ENCODE measurements at places on chromosomes 16 and 17.

- DNase-seq = no peak
Observed at GRCh38 chr17:32514606-32515005, 27.8 kb downstream of the CDK5R1 start.

GRCh38 chr17:1096215-1096614 lies 83.6 kb downstream of the ABR start:
- no peak for DNase-seq

- no peak for DNase-seq
Observed at GRCh38 chr16:79347277-79347676, 253.3 kb downstream of the MAF start.

DNA sequence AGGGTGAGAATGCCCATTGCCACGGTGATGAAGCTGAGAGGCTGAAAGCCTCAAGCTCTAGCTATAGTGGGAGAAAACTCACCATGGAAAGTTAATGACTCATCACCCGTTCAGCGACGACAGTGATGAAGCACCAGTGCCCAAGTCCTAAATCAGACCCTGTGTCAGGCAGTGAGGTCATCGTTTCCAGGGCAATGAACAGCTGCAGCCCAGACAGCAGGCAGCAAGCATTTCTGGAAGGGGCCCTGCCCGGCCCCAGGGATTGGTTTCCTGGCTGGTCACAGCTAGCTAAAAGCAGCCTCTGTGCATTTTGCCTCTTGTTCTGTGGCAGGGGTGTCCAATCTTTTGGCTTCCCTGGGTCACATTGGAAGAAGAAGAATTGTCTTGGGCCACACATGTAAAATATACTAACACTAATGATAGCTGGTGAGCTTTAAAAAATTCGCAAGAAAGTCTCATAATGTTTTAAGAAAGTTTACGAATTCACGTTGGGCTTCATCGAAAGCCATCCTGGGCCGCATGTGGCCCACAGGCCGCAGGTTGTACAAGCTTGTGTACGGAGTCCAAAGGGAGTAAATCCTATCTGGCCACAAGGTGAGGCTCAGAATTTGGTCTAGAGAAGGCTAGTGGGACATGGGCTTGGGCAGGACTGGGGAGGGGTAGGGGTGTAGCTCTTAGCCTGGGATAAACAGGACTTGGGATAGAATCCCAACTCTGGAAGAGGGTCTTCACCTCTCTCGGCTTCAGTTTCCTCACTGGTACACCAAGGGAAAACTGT lies 40.6 kb downstream of the MIS12 start:
- DNase-seq = peak; percentile 98

DNA sequence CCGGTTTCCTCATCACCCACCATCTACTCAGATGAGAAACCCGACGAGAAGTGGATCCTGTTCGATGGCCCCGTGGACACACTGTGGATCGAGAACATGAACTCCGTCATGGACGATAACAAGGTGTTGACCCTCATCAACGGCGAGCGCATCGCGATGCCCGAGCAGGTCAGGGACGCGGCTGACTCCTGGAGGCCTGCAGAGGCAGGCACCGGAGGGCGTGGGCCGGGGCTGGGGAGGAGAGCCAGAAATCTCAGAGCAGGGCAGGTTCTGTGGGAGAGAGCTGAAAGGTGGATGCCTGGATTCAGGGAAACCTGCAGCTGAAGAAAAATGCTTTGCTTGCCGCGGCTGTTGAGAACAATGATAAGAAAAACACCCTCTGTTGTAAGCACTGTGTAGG lies 47.2 kb upstream of the KDM6B start:
- DNase-seq = no peak

- no peak for DNase-seq
Observed at GRCh38 chr17:28549236-28550132, 2.9 kb downstream of the UNC119 start.

GRCh38 chr17:58492238-58493121 lies 4.3 kb upstream of the HSF5 start:
- DNase-seq = no peak

DNA sequence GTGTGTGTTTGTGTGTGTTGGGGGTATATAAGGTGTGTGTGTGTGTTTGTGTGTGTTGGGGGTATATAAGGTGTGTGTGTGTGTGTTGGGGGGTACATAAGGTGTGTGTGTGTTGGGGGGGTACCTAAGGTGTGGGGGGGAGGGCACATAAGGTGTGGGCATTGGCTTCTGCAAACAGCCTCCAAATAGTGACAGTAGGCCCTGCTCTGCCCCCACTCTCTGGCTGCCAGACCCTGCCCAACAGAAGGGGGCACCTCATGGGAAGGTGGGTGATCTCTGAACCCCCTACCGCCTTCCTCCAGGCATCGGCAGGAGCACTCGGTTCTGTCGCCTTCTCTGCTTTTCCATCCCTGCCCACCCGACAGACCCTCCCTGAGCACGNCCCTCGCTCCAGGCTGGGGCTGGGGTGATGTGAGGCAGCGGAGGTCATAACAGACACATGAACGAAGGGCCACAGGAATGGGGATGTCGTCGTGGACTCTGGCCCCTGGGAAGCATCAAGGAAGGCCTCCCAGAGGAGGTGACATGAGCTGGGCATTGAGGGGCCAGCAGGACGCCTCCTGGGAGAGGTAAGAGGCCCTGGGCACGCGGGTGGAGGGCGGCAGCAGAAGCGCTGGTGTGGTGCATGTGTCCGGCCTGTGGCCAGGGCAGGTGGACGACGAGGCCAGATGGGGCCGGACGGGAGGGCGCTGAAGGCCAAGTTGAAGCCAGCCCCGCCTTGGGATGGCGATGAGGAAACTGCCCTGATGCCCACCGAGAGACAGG lies 136.6 kb upstream of the RPH3AL start:
- DNase-seq = peak; percentile 57

- peak; percentile 95 for DNase-seq
Observed at GRCh38 chr17:45123930-45124796, 8.2 kb downstream of the PLCD3 start.

DNA sequence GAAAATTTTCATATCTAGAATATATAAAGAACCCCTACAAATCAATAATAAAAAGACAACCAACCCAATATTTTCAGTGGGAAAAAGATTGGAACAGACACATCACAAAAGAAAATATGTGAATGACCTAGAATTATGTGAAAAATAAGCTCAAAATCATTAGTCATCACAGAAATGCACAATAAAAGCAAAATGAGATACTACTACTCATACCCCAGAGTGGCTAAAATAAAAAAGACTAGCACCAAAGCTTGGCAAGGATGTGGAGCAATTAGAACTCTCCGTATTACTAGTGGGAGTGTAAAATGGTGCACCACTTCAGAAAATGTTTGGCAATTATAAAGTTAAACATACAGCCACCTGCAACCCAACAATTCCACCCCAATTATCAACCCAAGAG lies 48.0 kb upstream of the CDH5 start:
- no peak for DNase-seq

GRCh38 chr17:72953621-72954020 lies 138.9 kb downstream of the SLC39A11 start:
- DNase-seq = peak; percentile 35

GRCh38 chr17:17928398-17929287 lies 43.6 kb downstream of the TOM1L2 start:
- no peak for DNase-seq

GRCh38 chr17:20012017-20012536 lies 2.9 kb downstream of the SPECC1 start:
- no peak for DNase-seq

GRCh38 chr16:69396187-69397061 lies 10.6 kb upstream of the TERF2 start:
- peak; percentile 95 for DNase-seq

DNA sequence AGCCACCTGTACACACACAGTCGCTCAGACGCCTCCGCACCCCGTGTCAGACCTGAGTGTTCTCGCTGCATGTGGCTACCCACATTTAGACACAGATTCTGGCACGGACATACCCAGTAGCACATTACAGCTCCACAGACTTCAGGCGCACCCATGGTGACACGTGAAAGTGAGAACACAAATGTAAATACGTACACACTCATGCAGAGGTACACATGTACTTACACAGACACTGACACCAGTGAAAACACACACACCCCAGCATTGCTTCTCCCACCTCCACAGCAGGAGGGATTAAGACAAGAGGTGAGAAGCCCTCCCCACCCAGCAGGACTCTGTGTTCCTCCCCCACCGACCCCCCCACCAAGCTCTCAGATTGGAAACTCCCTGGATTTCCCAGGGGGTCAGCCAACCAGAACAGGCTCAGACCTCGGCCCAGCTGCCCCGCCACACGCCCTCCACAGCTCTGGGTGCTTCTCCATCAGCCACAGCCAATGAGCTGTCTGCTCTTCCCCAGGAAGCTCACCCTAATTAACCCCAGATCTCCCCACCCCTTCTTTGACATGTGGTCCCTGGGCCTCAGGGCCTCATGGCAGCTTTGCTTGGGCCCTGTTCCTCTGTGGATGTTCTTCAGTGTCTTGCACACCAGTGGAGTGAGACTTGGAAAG lies 5.3 kb upstream of the FOXN1 start:
- DNase-seq = no peak

DNA sequence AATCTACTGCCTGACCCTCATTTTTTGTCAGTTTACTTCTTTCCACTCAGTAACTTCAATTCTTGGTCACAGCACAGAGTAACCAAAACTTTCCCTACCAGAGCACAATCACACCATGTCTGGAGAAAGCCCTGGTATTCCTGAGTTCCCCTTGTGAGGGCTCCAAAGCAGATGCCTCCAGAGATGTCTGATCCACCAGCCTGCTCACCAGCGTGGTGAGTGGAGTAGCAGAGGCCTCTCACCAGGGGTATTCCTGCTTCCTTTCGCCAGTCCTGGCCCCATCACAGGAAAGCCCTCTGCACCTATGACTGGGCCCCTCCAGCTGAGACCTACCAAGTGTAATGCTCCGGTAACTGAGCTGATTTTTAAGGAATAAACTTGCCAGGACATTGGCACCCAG lies 205.4 kb upstream of the HS3ST3A1 start:
- no peak for DNase-seq

DNA sequence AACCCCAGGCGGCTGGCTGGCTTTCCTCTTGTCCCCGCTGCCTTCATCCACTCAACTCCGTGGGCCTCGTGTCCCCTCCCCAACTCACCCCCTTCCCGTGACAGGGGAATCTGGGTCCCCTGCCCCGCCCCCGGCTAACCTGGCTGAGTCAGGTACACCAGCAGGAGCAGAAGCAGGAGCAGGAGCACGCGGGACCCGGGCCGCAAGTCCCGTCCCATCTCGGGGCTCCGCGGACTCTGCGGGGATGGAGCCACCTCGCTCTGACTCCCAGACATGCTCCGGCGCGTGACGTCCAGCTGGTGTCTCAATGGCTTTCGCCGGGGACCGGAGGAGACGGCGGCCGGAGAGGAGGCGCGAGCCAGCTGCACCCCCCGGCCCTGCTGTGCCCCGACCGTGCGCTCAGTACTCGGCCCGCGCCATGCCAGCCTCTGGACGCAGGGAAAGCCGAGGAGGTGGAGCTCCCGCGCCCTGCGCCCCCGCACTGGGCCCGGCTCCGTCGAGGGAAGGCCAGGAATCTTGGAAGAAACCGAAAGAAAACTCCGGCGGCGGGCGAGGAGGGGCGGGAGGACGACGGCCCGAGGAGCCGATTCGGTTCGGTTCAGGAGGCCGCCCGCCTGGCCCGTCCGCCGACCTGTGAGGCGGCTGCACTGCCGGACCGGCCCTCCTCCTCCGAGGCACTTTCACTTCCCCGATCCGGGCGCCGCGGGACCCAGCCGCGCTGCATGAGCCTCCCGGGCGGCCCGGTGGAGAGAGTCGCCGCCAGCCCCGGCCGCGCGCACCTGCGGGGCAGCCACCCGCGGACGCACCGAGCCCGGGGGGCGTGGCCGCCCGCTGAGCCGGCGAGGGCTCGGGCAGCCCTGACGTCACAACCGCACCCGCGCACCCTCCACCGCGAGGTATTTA lies at the start of the genes CXCL16 and ZMYND15:
CXCL16 (minus strand) TSS at position 807 of the 903 bp plus-strand sequence; CDS start at position 218, 589 bp downstream.
ZMYND15 (plus strand) TSS at position 712 of the 903 bp plus-strand sequence. CDS start 716 bp downstream, outside the sequence.
- DNase-seq = peak; percentile 49

DNA sequence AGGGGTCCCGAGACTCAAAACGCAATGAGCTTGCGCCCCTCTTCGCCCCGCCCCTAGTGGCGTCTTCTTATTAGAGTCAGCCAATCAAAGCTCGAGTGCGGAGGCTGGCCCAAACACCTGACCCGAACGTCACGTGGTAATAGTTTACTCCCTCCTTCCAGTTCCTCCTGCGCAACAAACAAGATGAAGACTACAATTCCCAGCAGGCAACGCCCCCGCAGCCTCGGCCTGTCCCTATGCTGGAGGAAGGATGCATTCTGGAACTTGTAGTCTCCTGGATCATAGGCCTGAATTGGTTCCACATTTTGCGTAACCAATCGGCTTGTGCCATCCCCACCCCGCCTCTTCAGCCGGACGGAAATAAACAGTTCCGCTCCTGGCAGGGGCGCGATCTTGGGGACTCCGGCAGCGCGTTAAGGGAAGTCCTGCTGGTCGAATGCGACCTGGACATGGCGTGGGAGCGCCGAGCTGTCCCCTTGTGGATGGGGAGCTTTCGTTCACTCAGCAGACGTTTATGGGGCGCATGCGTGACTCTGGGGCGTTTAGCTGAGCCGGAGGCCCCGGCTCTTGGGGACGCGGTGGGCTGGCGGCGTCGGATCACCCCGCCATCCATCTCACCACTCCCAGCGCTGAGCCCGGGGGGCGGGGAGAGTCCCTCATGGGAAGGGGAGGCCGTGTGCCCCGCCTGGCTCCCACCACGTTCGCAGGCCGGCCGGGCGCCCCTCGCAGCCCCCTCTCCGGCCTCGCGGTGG lies at the start of gene WBP2:
WBP2 (minus strand) TSS at position 26 of the 752 bp plus-strand sequence. CDS start 38 bp downstream, outside the sequence.
- peak; percentile 100 for DNase-seq

GRCh38 chr16:12588510-12588909 lies 215.2 kb downstream of the CPPED1 start:
- no peak for DNase-seq

DNA sequence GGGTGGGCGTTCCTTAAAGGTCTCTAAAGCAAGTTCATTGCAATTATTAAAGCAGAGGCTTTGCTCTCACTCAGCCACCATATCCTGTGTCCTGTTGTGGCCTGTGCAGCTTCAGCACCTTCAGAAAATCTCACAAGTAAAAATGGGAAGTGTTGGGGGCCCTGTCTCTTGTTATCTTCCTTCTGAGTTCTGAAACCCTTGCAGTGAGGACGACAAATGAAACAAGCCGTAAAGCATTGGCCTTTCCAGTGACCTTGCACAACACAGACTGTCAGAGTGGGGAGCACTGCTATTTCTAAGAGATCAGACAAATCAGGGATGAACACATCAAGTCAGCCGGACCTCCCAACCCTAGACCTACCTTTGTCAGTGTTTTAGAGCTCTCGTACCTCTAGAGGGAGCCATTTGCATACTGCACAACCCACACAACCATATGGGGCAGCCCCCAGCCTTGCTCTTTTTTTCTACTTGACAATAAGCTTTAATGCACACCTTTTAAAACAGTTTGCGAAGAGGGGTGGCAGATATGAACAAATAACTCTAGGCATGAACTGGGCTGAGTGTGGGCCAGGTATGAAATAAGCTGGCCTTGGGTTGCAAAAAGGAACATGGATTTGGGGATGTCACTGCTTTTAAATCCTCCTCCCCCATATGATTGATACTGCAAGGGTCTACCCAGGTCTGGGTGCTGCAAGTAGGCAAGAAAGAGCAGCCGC lies 89.8 kb downstream of the KATNIP start:
- DNase-seq = peak; percentile 68

Measured in ELR (cell line).